ENCODE measurements at places on chromosomes 2 and 18.

- no peak for DNase-seq
Measured at GRCh38 chr2:168039881-168040280, 207.5 kb downstream of the STK39 start.

- no peak for DNase-seq
Measured at GRCh38 chr2:233195027-233195426, 56.4 kb upstream of the ATG16L1 start.

GRCh38 chr2:237451643-237452469 is 35.2 kb upstream of the MLPH start:
- no peak for DNase-seq

DNA sequence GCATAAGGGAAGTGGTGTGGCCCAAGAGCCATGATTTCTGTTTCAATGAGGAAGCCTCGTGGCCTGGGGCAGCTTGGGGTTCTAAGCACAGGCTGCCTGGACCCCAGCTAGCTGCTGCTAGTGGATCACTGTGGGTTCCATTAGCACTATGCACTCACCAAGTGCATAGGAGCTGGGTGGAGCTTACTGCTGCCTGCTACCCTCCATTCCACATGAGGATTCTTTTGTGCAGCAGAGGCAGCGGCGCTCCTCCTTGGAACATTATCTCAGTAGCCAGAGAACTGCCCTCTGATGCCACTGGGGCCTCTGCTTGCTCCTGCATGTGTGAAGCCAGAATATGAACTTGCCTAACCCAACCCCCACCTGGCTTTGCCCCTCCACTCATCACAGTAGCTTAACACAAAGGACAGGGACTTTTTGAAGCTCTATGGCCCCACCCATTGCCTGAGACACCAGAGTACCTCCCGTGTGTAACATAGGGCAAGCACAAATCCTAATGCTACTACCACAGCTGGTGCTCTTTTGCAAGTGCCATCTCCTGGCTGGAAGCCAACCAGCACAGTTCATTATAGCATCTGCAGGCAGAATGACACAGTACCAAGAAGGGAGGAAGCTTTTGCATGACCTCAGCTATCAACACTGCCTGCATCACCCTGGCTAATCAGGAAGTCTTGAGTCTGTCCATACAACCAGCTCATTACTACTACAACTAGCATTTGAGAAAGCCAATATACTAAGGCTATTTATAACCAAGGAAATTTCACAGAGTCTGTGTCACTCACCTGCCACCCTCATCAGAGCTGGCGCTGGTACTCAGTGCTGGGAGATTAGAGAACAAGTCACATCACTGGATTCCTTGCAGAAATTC is 297.0 kb upstream of the GULP1 start:
- no peak for DNase-seq

GRCh38 chr2:26577442-26578112 is 63.6 kb downstream of the CIB4 start:
- peak; percentile 55 for DNase-seq

DNA sequence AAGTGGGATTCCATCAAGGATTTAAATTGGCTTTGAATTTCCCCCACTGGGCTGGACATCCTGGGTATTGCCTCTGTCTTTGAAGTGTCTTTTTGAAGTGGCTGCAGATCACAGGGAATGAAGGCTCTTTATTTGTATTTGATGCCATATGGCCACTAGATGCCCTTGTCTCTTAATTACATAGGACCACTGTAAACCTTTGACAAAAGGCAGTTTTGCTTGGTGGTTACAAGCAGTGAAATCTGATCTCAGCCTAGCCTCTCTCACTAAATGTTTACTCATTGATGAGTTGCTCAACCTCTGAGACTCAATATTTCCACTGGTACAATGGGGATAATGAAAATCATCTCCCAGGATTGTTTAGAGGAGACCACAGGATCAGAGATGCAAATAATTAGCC is 102.2 kb downstream of the INSIG2 start:
- no peak for DNase-seq

DNA sequence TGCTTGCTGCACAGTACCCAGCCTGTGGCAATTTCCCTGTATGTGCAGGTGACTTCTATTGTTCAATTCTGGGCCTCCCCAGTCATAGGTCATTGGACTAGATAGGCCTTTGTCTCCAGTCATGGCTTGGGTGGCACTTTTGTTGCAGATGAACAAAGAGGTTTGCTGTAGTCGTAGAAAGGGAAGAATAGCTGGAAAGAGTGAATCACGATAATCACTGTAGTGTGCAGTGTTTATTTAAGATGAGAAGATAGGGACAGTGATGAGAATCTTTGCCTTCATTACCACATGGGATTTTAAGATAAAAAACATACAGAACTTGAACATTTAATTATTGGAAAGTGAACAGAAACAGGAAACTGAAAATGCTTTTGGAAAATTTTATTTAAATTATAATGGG is 156.1 kb upstream of the CYRIA start:
- DNase-seq = no peak

GRCh38 chr18:45232061-45232460 is 383.2 kb upstream of the SLC14A2 start:
- DNase-seq = no peak

DNA sequence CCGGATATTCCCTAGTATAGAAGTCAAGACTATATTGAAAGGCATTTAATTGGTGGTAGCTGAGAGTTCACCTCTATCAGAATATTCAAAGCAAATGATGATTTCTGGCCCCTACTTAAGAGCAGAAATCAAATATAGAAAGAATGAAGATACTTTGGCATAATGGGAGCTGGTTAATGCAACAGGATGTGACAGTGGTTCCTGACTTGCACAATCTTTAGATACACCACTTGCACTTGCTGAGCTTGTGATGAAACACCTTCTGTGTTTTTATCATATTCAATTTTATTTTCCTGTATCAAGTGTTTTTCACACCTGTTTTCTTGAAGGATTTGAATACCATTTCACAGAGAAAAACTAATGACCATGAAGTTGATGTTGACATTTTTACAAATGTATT is 124.1 kb upstream of the CDH19 start:
- no peak for DNase-seq

- no peak for DNase-seq
Measured at GRCh38 chr2:127118467-127118866, 11.5 kb upstream of the BIN1 start.

DNA sequence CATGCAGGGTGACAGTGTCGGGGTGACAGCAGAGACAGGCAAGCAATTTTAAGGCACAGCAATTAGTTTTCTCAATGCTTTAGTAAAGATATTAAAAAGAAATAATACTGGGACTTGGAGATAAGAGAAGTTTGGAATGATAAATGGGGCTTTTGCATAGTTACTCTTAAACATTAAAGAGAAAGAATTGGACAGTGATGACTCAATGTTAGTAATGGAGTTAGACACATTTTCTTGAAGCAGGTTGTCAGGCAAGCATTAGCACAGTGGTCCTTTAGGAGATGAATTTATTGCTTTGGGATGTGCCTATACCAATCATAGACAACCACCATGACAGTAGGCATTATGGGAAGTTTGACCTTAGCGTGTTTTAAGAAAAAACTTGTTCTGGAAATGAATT is 228.3 kb upstream of the RAB12 start:
- no peak for DNase-seq

DNA sequence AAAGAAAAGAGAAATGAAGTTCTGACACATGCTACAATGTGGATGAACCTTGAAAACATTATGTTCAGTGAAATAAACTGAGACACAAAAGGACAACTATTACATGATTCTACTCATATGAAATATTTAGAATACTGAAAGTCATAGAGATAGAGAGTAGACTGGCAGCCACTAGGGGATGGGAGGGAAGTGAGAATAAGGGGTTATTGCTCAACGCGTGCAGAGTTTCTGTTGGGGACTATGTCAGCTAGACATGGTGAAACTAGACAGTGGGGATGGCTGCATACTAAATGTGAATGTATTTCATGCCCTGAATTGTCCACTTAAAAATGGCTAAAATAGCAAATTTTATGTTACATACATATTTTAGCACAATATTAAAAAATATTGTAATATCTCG is 108.7 kb upstream of the ATL2 start:
- DNase-seq = no peak

DNA sequence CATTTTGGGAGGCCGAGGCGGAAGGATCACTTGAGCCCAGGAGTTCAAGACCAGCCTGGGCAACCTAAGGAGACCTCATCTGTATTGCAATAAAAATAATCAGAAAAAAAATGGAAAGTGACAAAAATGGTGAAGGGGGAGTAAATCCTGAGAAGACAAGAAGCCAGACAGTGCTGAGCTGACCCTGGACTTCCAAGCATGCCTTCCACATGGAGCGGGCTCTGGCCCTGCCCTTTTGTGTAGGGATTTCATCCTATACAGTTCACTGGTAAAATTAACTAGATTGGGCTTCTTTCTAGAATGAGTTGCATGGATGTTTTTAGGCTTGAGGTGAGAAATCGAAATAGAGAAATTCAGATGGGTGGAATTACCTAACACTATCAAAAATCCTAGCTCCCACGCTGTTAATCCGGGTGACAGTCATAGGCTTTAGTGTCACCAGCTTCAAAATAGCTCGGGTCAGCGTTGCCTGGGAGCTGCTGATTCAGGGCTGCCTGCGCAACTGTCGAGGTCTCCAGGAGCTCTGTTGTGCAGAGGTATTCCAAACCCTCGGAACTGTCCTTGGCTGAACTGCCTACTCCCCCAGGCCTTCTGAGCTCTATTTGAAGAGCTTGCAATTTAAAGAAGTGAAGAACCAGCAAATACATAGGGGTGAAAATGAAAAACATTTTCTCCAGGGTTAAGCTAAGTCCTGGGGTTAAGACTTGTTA is 21.5 kb upstream of the ZNF532 start:
- no peak for DNase-seq

GRCh38 chr2:14513903-14514302 is 118.6 kb upstream of the LRATD1 start:
- DNase-seq = no peak

DNA sequence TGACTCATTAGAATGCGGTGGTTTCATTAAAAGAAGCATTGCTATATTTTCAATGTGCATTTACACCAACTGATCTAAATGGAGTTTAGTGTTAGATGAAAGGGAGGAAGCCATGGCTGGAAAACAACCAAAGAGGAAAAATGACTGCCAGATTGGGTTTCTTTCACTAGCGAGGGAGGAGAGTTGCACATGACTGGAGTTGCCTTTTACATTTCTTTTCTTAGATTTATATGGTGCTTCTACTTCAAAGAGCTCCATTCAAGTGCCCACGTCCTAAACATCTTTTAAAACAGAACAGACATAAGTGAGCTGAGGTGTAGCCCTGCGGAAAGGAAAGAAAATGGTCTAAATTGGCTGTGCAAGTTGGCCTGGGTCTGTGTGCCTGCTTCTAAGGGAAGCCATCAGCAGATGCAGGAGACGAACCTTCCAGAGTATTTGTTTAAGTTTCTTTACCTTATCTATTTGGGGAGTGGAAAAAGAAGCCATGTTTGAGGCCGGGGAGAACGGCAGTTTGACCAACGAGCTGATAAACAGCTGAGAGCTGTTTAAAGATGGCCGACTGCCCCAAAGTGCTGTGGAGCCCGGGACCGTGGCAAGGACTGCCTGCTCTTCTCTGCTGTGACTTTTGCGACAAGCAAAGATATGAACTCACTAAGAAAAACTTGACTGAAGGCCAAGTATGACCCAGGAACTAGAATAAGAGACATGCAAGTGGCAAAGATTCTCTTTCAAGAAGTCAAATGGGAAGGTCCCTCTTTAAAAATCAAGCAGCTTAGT is 327.0 kb downstream of the ZNF516 start:
- no peak for DNase-seq

- no peak for DNase-seq
Measured at GRCh38 chr2:126444512-126444911, 211.4 kb upstream of the GYPC start.

DNA sequence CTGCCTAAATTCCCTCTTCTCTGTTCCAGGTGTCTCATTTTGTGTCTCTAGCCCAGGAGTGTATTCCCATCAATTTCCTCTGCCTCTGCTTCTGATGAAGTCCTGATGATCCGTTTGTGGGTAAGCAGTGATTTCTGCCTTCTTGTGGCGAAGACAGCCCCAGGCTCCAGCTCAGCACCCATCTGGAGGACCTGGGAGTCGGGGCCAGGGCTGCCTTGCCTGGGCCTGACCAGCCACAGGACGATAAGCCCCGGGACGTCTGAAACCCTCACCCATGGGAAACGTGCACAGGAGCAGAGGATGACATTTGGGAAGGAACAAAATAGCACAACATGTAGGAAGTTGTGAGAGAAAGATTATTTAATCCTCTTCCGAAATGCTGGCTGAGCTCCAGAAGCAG is 206.9 kb downstream of the FBXO15 start:
- no peak for DNase-seq

- no peak for DNase-seq
Measured at GRCh38 chr18:23237524-23238151, 102.4 kb downstream of the CABLES1 start.

DNA sequence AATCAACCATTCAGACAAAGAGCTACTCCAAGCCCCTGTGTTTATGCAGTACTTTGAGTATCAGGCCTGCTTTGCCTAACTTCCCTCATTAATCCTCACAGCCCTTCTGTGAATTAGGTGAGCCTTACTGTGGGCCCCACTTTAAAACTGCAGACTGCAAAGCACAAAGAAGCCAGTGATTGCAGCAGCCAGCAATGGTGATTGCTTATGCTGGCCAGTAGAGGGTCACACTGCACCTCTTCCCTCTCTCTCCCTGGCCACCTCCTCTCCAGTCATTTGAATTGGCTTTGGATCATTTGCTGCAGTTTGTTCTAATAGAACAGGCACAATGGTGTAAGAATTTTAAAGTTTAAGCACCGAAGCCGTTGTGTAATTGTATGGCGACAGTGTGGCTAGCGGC is 229.9 kb downstream of the AGPS start:
- DNase-seq = no peak

- no peak for DNase-seq
Measured at GRCh38 chr18:31672628-31673135, 11.7 kb downstream of the B4GALT6 start.

DNA sequence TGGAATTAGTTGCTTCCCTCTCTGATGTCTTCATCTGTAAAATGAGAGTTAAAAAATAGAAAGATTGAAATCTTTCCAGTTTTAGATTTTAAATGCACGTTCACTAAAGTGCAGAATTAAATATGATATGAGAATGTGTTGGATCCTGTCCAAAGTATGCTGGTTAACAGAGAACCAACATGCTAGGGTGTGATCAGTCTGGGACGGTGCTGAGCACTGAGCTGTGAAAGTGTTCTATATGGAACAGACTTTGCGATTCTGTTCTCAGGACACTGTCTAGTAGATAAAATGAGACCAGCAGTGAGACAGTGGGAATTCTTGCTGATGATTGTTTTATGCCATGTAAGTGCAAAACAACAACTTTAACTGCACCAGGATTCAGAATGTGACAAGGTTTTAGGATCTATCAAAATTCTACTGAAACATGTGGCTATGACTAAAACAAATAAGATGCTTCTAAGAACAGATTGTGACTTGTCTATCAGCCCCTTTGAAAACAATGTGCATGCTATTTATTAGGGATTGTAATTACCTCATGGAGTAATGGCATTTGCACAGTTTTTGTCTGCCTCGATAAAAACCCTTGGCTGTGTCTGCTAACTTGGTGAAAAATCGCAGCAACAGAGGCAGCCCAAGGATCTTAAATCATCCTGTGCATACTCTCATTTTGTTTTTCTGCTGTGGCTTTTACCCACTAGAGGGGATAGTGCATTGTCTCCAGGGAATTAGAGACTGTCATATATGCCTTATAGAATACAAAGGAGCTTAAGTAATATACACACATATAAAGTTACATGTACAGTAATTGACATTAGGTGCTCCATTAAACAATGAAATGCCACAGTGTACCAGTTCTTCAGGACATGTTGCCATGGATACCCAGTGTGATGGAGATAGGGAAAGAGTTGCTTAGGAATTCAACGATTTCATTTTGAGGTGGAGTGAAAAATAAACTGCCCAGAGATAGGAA is 55.1 kb downstream of the MAP3K20 start:
- no peak for DNase-seq

- no peak for DNase-seq
Measured at GRCh38 chr2:62208758-62209114, 12.8 kb downstream of the B3GNT2 start.

All from stimulated activated CD4-positive, alpha-beta T cell treated with anti-CD3 and anti-CD28 coated beads, Interleukin-15, amount 100 ng/mL, for 1 hour (primary cell).